T-helper 17 cell (primary cell): ENCODE measurements at places on chromosomes 6 and 20.

GRCh38 chr6:6942091-6942490 lies 165.7 kb upstream of the RREB1 start:
- no peak for DNase-seq

DNA sequence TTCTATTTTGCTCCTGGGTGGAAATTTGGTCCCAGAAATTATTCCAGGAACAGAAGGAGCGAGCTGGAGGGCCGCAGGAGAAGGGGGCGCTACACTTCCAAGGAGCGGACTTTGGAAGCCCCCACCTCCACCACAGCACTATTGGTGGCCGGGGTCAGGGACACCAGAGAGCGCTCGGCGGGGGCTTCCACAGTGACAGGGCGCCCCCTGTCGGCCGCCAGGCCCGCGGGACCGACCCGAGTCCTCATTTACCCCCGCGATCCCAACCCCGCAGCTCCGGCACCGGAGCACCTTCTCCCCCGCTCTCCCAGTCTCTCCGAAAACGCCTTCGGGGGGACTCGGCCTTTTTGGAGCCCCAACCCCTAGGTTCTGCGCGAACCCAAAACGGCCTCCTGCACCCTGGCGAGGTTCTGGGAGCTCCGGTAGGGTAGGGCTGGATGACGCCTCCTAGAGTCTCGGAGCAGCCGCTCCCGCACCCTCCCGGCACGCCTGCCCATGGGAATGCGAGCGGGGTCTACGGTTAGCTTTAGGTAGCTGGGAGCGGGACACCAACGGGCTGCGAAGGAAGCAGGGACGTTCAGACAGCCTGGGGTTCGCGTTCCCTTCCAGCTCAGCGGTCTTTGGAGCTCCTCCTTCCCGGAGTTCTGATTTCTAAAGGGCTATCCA lies 2.4 kb upstream of the FOXA2 start:
- DNase-seq = no peak

- DNase-seq = no peak
These were observed 94.7 kb downstream of the PDE10A start for GRCh38 chr6:165568326-165568725.

DNA sequence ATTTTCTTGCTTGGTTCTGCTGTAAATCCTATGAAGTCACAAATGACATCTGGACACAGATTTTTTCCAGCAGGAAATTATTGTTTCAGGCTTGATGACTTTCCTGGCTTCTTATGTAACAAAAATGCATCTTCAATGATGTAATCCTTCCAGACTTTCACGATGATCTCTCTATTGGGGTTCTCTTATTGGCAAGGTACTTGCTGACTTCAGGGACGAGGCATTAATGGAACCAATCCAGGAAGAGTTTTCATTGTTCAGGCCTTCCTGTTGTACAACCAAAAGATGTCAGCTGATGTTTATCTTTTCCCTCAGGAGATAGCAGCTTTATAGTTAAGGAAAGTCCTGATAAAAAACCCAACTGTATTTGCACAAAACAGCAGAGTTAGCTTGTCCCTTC lies 118.5 kb upstream of the MMS22L start:
- DNase-seq = no peak

DNA sequence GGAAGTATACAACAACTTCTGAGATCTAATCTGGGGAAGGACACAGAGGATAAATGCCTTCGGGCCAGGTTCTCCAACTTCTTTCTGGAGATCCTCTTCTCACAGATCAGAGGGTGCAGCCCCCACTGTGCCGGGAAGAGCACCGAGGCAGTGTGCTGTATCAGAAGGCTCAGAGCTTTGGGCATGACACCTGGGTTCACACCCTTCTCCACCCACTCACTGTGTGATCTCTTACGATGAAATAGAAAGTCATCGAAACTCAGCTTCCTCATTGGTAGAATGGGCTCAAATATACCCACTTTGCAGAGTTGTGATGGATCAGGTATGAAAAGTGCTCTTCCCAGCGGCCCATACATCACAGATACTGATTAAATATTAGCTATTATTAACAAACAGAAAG lies 347.5 kb upstream of the SOX4 start:
- no peak for DNase-seq
